Glomerular endothelial cell (primary cell): ENCODE measurements at places on chromosomes 16 and 17. TPM values are rescaled to one million over a fixed set of nuclear protein-coding genes. Genes with fewer than 3 reads are reported as not detected.

Gene PMP22
- total RNA-seq: 267 and 271 TPM in 2 replicates

Gene MLLT6
- 31.7 and 45.8 TPM in 2 replicates for total RNA-seq

Gene SLFN13
- 0.82 and 1.1 TPM in 2 replicates for total RNA-seq

Gene DNASE1L2
- total RNA-seq: 0.10 and 0.82 TPM in 2 replicates

Gene CASKIN2
- total RNA-seq: 11.6 and 21.3 TPM in 2 replicates

Gene SMIM5
- total RNA-seq: not detected in 2 replicates

Gene TP53TG3
- not detected in 2 replicates for total RNA-seq

Gene GOSR2
- 38.9 and 44.5 TPM in 2 replicates for total RNA-seq

Gene KRTAP4-6
- total RNA-seq: not detected in 2 replicates

Gene TERB1
- total RNA-seq: not detected in 2 replicates

Gene TPSB2
- not detected in 2 replicates for total RNA-seq

Gene CCL8
- total RNA-seq: 3.6 TPM in 1 of 2 replicates, not detected in the other
